ENCODE measurements at places on chromosomes 7 and 10.

DNA sequence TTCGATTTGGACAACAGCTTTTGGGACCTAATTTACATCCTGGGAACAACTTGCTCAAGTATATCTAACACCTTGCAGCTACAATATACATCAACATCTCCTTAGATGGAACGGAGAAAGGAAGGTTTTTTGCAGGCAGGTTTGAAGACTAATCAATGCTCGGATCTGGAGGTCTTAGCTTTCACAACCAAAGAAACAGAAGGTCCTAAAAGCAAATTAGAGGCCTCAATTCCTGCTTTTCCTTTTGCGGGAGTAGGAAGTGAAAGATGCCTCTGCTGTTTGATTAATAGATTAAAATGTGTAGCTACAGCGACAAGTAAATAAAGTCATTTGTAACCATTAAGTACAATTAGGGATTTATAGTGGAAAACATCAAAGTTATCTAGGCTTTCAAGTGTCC lies 3.7 kb upstream of the SP8 start:
- DNase-seq = no peak

DNA sequence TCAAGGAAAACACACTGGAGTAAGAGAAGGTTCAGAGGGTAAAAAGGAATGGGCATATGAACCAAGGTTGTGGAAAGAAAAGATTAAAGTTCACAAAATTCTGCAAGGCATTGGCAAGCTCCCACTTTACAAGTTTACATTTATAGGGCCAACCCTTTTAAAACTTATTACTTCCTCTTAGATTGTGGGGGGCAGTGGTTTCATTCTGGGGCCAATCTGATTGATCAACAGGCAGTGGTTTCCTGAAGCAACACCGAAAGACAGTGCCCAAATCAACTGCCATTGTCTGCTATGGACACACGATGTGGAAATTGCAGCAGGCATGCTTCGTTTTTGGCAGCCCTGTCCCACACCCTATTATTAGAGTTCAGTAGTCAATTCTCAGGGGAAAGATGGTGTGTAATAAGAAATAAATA lies 154.0 kb downstream of the SGMS1 start:
- no peak for DNase-seq

GRCh38 chr7:147013825-147014224 lies 897.2 kb downstream of the CNTNAP2 start:
- DNase-seq = no peak

- DNase-seq = no peak
Observed at GRCh38 chr10:91576096-91576545, 56.8 kb downstream of the PPP1R3C start.

DNA sequence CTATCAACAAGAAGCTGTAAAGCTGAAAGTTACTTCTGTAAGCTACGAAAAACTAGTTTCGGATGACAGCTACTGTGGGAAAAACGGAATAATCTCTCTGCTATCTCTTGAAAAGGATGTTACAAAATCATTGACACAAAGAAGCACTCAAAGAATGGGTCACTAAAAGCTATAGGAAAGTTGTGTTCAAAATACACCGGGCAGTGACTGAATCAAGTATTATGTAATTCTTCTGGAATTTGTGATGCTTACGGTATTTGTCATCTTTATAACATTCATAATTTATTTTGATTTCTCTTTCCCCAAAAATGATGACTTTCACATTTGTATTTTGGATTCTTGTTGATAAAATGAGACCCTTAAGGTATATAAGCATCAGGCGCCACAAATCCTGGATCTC lies 112.1 kb upstream of the KLF6 start:
- no peak for DNase-seq

DNA sequence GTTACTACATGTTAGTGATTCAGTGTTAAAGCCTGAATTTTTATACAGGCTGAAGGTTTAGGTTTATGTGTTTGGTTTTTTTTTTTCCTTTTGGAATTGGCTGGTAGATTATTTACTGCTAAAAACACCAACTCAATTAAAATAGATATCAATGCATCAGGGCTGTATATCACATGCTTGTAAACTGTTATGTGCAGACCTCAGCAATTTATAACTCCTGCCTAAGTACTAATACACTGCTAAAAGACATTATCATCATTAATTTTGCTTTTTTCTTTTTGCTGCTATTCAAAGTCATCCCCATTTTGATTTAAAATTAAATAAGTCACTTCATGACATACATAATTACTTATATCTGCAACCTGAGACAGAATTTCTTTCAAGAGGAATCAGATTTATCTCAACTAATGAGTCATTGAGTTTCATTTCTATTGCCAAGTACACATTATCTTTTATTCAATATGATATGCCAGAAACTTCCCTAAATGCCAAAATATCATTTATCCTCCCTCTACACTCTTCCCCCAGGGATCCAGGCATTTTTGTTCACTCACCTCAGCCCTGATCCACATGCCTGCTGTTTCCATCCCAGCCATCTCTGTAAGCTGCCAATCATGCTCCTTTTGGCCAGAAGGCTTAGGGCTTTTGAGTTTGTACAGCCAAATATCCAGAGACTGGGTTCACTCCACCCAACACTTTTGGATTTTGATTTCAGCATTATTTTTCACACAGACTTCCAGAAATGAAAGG lies 98.5 kb downstream of the POLR1F start:
- DNase-seq = no peak

- DNase-seq = no peak
Observed at GRCh38 chr10:48751730-48752129, 67.1 kb downstream of the WDFY4 start.

DNA sequence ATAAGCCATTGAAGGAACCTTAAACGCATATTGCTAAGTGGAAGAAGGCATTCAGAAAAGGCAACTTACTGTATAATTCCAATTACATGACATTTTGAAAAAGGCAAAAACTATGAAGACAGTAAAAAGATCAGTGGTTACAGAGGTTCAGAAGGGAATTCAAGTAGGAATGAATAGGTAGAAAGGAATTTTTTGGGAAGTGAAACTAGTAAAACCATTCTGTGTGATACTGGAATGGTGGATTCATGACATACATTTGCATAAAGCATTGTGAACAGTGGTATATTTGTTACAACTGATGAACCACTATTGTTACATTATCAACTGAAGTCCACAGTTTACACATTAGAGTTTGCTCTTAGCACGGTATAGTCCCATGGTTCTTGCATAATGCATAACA lies 114.2 kb upstream of the GPR22 start:
- no peak for DNase-seq

Data from CD8-positive, alpha-beta memory T cell (primary cell).